Mucosa of gallbladder (tissue), 1 donor: ENCODE measurements at places on chromosomes 4 and X. TPM values are rescaled to one million over a fixed set of nuclear protein-coding genes. Genes with fewer than 3 reads are reported as not detected.

GAB3 gene
- total RNA-seq = 4.6 TPM

SEPSECS gene
- total RNA-seq = 17.2 TPM

OCRL gene
- 30.3 TPM for total RNA-seq

ATP2B3 gene
- not detected for total RNA-seq

CCDC110 gene
- 0.78 TPM for total RNA-seq

WNK3 gene
- 6.2 TPM for total RNA-seq

ZNF157 gene
- 0.29 TPM for total RNA-seq

TLL1 gene
- 1.2 TPM for total RNA-seq
